ENCODE measurements at places on chromosomes 2 and 18.

DNA sequence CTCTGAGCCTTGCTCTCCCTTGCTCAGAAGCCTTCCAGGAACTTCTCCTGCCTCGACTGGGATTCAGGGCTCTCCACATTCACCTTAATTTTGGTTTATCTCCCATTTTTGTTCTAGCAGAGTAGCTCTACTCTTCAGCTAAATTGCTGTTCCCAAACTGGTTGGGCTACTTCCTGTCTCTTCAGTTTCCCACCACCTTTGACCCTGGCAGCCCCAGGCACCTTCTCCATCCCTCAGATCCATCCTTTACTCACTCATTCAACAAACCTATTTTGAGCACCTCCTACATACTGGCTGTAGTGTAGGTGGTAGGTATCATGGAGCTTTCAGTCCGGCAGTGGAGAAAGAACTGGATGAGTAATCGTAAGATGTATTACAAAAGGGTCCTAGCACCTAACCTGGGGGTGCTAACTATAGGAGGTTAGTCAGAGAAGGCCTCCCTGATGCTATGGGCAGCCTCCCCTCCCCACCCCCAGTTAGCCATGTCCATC lies 26.3 kb downstream of the MERTK start:
- no peak for DNase-seq

- DNase-seq: no peak
Observed at GRCh38 chr2:143397884-143398614, 268.8 kb downstream of the ARHGAP15 start.

- no peak for DNase-seq
Observed at GRCh38 chr2:156017341-156017885, 315.1 kb downstream of the NR4A2 start.

GRCh38 chr2:217360781-217361482 lies 501.1 kb upstream of the TNP1 start:
- no peak for DNase-seq

DNA sequence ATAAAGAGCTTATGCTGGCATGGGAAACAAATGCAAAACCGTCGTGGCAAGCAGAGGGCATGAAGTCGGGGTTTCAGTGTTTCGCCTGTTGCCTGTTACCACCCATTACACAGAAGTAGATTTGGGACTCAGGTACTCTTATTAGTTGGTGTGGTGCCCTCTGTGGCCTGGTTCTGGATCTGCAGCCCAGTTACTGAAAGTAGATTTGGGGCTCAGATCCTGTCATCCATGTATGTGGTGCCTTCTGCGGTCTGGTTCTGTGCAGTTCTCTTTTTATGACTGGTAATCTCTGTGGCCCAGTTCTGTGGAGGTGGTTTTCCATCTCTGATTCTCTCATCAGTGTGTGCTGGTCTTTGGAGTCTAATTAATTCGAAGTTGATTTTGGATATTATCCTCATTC lies 45.2 kb downstream of the ADNP2 start:
- DNase-seq: no peak

- DNase-seq: no peak
Observed at GRCh38 chr18:25734336-25734735, 356.1 kb downstream of the SS18 start.

- no peak for DNase-seq
Observed at GRCh38 chr2:156158808-156159207, 173.7 kb downstream of the NR4A2 start.

DNA sequence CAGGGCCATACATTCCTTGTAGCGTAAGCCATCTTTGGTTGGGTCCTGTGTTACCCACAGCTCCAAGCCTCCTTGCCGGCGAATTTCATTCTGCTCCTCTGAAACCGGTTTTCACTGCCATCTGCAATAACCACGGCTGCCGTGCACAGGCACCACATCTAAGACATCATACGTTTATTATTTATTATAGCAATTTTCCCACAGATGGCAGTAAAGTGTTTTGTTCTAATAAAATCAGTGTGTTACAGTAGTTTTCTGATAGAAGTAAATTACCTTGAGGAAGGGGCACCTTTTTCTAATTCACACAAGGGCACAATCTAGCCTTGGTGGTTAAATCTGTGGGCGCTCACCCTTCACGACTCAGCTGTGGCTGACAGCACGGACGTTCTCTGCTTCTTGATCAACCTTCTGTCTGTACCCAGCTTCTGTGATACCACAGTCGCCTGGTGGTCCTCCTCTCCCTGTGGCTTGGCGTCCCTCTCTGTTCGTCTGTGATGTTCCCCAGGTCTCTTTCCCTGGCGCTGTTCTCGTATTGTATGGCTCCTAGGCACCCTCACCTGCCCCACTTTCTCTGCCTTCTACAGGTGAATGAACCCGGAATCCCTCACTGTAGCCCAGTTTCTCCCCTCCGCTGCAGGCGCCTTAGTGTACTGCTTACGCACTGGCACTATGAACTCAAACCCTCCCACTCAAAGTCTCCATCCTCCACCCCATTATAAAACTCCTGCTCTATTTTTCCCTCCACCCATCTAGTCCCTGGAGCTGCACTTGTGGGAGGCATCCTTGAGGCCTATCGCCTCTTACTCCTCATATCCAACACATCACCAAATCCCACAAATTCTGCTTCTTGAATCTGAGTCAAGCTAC lies 236.8 kb downstream of the DYSF start:
- no peak for DNase-seq

- DNase-seq: no peak
Observed at GRCh38 chr18:44548291-44549221, 132.1 kb upstream of the SETBP1 start.

DNA sequence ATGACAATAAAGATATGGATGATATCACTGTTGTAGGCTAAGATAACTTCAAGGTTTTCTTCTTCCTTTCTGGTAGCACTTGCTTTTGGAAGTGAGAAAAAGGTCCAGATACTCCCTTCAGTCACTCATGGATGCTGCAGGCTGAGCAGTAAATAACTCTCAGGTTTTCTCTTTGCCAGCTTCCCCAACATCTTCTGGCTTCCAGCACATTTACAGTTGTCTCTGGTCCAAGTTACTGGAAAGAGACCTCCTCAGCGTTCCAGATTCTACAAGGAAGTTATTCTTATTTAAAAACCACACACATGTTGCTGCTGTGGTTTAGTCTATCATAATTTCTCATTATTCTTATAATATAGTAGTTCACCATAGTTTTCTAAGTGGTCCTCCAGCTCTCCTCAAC lies 383.4 kb downstream of the PLCL1 start:
- no peak for DNase-seq

- DNase-seq: no peak
Observed at GRCh38 chr2:48356701-48357325, 173.1 kb upstream of the STON1 start.

- DNase-seq: no peak
Observed at GRCh38 chr2:131431336-131431735, 44.6 kb upstream of the TUBA3D start.

GRCh38 chr2:237745250-237745613 lies 53.3 kb upstream of the RBM44 start:
- DNase-seq: no peak

- no peak for DNase-seq
Observed at GRCh38 chr2:203591642-203592041, 56.5 kb upstream of the RAPH1 start.

DNA sequence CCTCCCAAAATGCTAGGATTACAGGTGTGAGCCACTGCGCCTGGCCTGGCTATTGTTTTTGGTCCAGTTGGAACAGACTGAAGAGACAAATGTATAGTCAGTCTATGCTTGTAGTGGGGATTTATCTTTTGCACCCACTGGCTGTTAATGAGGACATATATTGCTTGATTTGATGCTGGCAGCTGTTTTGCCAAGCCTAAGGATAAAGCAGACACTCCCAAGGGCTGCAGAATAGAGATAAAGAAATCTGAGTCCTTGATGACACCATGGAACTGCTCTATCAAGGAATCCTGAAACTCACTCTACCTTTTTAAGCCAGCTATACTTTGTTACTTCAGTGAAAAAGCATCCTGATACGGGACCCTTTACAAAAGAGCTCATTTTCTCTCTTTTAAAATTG lies 43.1 kb upstream of the ENOSF1 start:
- no peak for DNase-seq

- DNase-seq: no peak
Observed at GRCh38 chr2:169756342-169756741, 22.7 kb downstream of the KLHL23 start.

GRCh38 chr2:216195565-216196029 lies 86.4 kb downstream of the XRCC5 start:
- DNase-seq: no peak

GRCh38 chr2:2586068-2586776 lies 255.1 kb upstream of the MYT1L start:
- DNase-seq: no peak

- DNase-seq: no peak
Observed at GRCh38 chr2:95270541-95271081, 3.6 kb upstream of the PROM2 start.

- no peak for DNase-seq
Observed at GRCh38 chr18:58865701-58866065, 1.0 kb downstream of the ZNF532 start.

- no peak for DNase-seq
Observed at GRCh38 chr2:163600801-163601200, 135.0 kb downstream of the FIGN start.

- DNase-seq: no peak
Observed at GRCh38 chr18:61595615-61596251, 262.5 kb downstream of the CDH20 start.

- DNase-seq: no peak
Observed at GRCh38 chr2:24981411-24982136, 9.8 kb upstream of the DNAJC27 start.

DNA sequence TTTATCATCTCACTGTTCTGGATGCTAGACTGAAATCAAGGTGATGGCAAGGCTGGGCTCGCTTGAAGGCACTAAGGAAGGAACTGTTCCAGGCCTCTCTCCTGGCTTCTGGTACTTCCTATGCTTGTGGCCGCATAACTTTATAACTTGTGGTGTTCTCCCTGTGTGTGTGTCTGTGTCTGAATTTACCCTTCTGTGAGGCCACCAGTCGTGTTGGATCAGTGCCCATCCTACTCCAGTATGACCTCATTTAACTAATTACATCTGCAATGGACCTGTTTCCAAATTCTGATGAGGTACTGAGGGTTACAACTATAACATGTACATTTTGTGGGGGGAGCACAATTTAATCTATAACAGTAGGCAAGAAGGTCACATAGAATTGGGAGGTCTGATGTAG lies 41.6 kb downstream of the LYPD6B start:
- no peak for DNase-seq

DNA sequence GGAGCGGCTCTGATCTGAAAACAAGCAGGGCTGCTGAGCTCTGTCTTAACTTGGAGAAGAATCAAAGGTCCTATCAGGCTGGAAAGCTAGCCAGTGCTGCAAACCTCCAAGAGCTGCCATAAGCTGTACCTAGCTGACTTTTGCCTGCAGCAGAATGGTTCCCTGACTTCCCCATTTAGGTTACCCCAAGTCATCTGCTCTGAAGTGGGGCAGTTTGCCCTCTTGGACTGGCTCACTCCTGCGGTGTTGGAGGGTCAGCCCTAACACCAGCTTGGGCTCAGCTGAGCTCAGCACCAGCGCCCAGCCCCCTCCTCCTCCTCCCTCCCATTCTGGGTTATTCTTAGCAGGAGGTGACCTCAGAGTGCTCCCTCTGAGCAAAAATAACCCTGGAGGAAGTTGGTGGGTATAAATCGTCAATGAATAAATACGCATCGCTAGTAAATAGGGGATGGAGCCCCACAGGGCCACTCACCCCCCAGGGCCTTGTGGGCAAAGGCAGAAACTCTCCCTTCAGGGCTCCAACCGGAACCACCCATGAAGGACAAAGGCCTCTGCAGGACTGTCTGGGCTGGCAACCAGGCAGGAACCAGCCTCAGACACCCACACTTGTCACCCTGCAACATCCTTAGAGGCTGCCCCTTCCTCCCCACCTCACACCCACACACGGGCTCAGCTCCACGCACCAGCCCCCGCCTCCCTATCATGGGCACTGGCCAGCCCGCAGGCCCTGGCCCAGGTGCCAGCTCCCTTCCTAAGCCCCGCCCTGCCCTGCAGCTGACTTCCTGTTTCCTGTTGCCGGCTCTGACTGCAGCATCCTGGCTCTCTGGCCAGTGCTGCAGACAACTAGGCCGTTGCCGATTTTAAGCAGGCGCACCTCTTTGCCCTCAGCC lies 46.9 kb downstream of the DNMT3A start:
- DNase-seq: peak; percentile 64

- DNase-seq: no peak
Observed at GRCh38 chr2:19073522-19073921, 284.9 kb downstream of the OSR1 start.

DNA sequence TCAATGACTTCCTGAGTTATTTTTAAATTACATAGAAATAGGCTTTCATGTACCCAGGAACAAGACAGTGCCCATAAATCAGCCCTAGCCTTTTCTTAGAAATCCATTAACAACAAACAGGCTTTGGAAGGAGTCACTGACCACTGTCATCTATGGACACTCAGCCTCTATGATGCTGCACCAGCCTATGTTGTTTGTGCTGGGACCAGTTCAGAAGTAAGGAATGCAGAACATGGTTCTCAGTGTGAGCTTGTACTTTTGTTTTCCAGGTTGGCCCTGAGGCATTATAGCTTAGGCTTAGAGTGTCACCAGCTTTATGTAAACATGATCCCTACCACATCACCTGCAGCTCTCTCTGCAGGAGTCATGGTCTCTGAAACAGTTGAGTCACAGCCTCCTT lies 335.7 kb upstream of the CDH7 start:
- no peak for DNase-seq

DNA sequence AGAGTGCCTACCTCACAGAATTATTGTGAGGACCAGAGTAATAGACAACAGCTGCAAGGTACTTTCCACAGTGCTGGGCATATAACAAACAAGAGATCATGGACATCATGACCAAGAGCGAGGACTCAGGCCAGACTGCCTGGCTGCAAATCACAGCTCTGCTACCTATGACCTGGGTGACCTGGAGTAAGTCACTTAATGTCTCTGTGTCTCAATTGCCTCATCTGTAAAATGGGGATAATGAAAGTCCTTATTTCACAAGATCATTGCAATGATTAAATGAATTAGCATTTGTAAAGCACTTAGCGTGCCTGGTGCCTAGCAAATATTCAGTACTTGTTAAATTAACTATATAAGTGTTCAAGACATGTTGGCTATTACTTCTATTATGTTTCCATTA lies 59.7 kb downstream of the PRKCE start:
- DNase-seq: no peak

DNA sequence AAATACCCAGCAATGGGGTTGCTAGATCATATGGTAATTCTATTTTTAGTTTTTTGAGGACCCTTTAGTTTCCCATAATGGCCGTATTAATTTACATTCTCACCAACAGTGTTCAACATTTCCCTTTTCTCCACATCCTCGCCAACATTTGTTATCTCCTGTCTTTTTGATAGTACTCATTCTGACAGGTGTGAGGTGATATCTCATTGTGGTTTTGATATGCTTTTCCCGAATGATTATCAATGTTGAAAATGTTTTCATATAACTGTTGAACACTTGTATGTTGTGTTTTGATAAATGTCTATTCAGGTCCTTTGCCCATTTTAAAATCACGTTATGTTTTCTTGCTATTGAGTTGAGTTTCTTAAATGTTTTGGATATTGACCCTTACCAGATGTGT lies 5.8 kb upstream of the RIF1 start:
- no peak for DNase-seq

GRCh38 chr2:1749489-1750119 lies 5.3 kb upstream of the PXDN start:
- DNase-seq: no peak

- DNase-seq: no peak
Observed at GRCh38 chr2:231727621-231728020, 19.3 kb downstream of the PTMA start.

Measured in nucleus accumbens (tissue), 56 donors.